ENCODE measurements at places on chromosomes 2 and 18. TPM values are rescaled to one million over a fixed set of nuclear protein-coding genes. Genes with fewer than 3 reads are reported as not detected.

The TMEM247 gene
- total RNA-seq: not detected

The ITGB1BP1 gene
- total RNA-seq: 105 TPM

The CHMP3 gene
- 116 TPM for total RNA-seq

The CPLX4 gene
- total RNA-seq: not detected
